ENCODE measurements at places on chromosomes 3 and 15.

DNA sequence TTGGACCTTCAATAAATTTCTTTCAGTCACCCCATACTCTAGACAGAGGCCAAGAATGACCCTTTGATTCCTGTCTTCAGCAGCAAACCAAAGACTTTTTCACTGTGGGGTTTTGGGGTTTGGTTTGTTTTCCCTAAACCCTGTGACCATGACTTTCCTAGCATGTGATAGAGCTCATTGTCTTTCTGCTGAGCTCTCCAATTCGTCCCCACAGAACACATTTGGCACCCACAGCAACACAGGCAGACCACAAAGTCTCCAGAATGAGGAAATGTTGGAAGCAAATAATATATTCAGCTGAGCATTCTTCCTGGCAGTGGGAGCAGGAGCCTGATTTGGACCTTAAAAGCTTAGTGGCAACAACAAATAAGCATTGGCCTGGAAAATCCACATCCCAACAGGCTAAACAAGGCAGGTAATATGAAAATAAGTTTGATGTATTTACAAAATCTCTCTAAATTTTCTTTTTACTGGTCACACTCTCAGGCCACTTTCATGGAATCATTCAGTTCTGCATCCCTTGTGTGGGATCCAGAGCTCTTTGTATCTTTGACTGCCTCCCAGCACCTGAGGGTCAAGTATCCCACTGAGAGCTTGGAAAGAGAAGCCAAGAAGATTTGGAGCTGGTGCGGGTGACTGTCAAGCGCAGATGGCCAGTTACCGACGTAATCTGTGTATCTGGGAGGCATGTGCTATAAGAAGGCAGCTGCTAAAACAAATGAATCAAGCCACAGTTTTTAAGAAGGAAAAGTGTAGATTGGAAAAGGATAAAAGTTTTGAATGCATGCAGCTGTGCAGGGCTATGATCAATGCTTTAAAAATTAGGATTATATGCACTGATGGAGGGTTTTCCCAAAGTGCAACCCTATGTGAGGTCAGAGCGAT, 36.5 kb upstream of the CPB1 start:
- DNase-seq, result no peak

GRCh38 chr3:24519368-24520100, 24.9 kb upstream of the THRB start:
- no peak for DNase-seq

- DNase-seq, result no peak
Observed at GRCh38 chr15:65512807-65513416, 4.6 kb downstream of the DPP8 start.

- DNase-seq, result no peak
Observed at GRCh38 chr3:130779031-130779430, 32.4 kb upstream of the PIK3R4 start.

All from stimulated activated CD8-positive, alpha-beta memory T cell treated with anti-CD3 and anti-CD28 coated beads, Interleukin-15, amount 100 ng/mL, for 48 hours (primary cell).